HS-27A (cell line): ENCODE measurements at places on chromosomes 4 and X.
A peak's percentile ranks its signal among the peaks of the same experiment; 100 is the strongest.

- no peak for DNase-seq
Measured at GRCh38 chr4:124964251-124964650, 251.7 kb upstream of the ANKRD50 start.

DNA sequence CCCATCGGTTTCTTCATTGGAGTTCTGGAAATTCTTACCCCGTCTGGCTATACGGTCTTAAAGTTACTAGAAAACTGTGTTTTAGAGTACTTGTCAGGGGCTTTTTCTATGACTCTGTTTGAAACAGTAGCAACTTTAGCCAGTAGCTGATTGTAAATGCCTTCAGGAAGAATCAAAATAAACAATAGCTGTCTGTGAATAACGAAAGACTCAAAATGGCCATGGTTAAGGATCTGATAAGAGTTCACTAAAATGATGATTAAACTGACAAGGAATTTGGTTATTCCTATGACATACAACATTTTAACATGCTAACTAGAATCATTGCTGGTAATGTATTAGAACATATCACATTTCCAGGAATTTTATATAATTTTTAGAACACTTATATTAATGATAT, 191.0 kb downstream of the EVC2 start:
- DNase-seq: no peak

GRCh38 chrX:131045726-131046125, 12.4 kb upstream of the ARHGAP36 start:
- no peak for DNase-seq

DNA sequence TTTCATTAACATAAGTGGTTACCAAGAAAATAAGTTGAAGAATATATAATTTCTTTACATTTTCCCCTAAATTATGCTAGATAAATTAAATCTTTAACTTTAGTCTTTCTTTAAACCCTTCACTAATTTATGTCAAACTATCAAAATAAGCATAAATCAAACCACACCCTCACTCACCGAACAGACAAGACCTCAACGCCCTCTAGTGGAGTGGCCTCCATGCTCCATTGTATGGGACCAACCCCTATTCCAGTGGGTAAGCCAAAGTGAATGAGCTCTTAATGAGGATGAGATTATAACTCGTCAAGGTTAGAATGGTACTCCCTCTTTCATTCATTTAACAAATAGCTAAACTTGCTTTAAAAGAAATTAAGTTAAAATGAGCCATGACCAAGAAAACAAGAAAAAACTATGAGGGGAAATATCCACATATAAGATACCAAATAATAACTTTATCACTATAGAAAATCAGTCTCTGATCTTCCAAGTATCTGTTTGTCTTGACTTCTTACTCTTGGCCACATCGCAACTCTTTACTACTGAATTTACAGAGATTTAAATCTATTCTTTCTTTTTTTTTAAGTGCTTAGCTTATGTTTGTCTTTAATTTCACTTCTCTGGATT, 15.6 kb upstream of the BBS12 start:
- DNase-seq: peak; percentile 24

DNA sequence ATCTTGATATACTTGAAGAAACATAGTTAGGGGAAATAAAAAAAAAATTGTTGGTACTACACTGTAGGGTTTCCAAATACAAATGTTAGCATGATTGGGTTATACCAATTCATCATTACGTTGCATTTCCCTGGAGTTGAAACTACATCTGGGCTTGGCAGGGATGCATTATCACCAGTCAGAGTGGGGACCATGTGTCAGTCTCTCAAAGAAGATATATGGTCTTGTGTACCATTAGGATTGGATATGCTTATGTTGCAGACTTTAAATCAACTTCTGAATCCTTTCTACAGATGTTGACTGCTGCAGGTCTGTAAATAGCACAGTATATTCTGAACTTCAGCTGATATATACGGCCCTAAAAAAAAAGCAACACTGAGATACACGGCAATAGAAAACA, 188.5 kb downstream of the SLIT2 start:
- DNase-seq: no peak
